Left ventricle myocardium superior (tissue), 1 donor: ENCODE measurements at places on chromosomes 12 and 14. TPM values are rescaled to one million over a fixed set of nuclear protein-coding genes. Genes with fewer than 3 reads are reported as not detected.

GRCh38 chr14:66842911-66843512 lies 335.1 kb downstream of the GPHN start:
- no peak for DNase-seq

SVOP gene
- total RNA-seq, result 1.9 TPM

- no peak for DNase-seq
Measured at GRCh38 chr14:100116134-100116533, 43.3 kb downstream of the DEGS2 start.

GRCh38 chr14:101062065-101062450 lies 158.5 kb upstream of the RTL1 start:
- no peak for DNase-seq

DNA sequence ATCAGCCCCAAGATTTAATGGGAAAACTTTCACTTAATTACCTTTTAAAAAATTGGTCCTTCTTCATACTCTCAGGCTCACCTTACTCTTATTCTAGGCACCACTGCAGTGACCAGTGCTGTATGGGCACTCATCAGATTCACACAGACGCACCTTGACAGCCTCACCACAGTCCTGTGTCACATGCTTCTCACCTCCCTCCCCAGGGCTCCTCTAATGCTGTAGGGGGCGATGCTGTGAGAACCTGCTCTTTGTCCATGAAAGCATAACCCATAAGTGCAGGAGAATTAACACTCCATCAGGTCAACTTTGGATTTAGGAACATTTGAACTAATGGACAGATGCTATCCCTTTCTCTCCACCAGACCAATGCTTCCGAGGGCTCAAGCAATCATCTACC lies 13.9 kb upstream of the PPP4R3A start:
- DNase-seq, result no peak

DNA sequence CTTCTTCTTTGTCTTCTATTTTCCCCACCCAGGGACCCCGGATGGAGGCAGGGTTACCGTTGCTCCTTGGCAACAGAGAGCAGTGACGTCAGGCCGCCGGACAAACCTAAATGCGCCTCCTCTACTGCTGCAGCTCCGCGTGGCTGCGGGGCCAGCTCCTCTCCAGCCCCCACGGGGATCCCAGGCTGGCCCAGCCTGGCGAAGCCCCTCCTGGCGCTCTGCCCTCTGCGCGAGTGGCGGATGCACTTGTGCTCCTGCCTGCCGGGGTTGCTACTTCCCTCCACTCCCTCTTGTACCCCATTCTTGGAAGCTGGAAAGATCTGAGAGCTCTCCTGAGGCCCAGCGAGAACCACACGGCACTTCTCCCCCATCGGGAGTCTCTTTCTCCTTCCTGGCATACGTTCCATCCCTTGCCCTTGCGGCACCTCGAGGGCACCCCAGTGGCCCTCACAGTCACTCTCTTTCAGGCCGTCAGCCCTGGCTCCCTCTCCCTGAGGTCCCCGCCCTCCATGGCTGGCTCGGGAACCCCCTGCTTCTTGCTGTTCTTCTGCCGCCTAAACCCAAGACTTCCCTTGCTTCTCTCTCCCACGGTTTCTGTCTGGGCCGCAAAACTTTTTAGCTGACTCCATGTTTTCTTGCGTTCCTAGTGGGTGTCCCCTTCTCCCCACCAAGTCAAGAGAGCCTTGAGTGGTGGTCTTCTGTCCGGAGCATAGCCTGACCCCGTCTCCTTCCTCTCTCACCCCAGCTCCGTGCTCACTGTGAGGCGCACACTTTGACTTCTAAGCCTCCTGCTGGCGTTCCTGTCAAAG lies 121.7 kb downstream of the PAPOLA start:
- DNase-seq, result no peak

GRCh38 chr14:58771016-58771415 lies 133.3 kb downstream of the DACT1 start:
- no peak for DNase-seq

- DNase-seq, result no peak
Measured at GRCh38 chr12:46124132-46124847, 133.9 kb upstream of the SCAF11 start.

- DNase-seq, result no peak
Measured at GRCh38 chr12:92502417-92503028, 200.3 kb upstream of the PLEKHG7 start.

CTSG gene
- 1.4 TPM for total RNA-seq

- DNase-seq, result no peak
Measured at GRCh38 chr14:30998100-30998706, 27.2 kb upstream of the AP4S1 start.

FGF6 gene
- total RNA-seq, result not detected

- no peak for DNase-seq
Measured at GRCh38 chr12:106004289-106004688, 134.5 kb downstream of the NUAK1 start.

DNA sequence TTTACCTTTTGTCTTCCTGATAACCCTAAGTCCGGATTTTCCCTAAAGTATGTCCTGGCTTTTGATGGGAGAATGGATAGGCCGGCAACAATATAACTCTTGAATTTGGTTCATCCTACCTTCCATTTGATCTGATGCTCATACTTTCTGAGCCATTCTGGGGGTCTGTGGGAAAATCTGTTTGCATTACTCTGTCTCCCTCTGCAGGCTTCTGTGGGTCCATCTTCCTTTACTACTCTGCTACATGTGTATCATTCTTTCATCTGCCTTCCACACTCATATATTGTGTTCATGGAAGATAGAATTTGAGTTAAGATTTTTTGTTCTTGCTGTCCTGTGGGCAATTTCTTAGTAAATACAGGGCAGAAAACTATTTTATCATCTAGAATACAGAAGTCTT lies 101.5 kb downstream of the NAV3 start:
- DNase-seq, result no peak

ACVRL1 gene
- total RNA-seq, result 31.7 TPM

MGST1 gene
- total RNA-seq, result 23.4 TPM

GRCh38 chr14:61183196-61183885 lies 97.8 kb downstream of the TMEM30B start:
- DNase-seq, result no peak

GRCh38 chr12:70497508-70497907 lies 131.4 kb downstream of the KCNMB4 start:
- no peak for DNase-seq

DNA sequence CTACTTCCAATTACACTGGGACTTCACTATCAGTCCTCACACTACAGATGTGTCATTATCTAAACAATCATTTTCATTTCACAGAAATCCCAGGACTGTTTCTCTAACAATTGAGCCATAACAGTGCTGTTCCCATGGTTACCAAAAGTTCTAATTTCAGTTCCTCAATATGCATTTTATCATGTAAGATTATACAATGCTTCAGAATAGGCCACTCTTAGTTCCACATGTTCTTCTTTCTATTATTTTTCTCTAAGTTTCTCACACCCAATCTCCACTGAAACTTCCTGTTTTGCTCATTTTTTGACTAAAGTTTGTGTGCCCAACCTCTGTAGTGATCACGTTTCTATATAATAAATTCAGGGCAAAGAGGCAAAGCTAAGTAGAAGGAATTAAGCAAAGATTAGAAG lies 185.8 kb downstream of the DUSP6 start:
- no peak for DNase-seq

TBX5 gene
- 73.5 TPM for total RNA-seq

FOXN4 gene
- not detected for total RNA-seq

- DNase-seq, result no peak
Measured at GRCh38 chr14:76673261-76673660, 88.0 kb upstream of the VASH1 start.

GRCh38 chr14:40164083-40164482 lies 731.9 kb upstream of the FBXO33 start:
- DNase-seq, result no peak

- no peak for DNase-seq
Measured at GRCh38 chr12:26345471-26346003, 150.2 kb downstream of the SSPN start.
